ENCODE measurements at places on chromosomes 3 and 15. TPM values are rescaled to one million over a fixed set of nuclear protein-coding genes. Genes with fewer than 3 reads are reported as not detected.

DNA sequence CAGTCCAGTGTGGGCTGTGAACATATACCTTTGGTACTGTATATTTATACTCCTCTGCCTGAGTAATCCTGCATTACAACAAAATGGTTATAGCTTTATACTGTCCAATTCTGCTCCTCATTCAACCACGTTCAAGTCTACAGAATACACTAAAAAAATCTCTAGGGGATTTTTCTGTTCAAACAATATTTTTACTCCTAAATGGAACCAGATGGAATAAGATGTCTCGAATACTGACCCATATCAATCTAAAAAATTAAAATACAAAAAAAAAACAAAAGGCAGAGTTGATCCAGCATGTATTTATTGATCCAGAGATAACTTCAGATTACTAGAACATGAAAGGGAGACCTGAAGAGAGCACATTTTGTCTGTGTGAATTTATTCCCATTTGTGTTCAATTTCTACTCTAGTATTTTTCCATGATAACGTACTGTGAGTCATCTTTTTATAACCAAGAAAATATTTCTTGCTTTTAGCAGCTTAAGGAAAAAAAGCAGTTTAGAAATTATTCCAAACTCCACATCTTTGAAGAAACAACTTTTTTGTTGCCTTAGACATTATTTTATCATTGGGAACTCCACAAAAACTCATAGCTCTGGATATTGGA is 910.7 kb downstream of the TBL1XR1 start:
- peak; percentile 85 for DNase-seq

DNA sequence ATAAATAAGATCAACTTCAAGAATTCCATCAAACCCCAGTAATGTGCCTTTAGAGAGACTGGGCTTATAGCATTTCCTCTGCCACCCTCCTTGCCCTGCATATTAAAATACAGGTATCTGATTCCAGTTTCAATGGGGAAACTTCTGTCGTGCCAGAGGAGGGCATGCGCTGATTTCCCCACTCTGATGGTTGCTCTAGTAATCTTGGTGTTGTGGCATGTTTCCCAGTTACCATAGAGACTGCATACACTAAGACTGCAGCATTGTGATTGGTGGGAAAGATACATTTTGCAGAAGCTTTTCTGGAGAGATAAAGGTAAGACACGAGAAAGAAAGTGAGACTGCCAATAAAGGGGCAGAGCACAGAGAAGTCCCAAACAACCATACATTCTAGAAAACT is 225.6 kb downstream of the TIGIT start:
- peak; percentile 76 for DNase-seq

- no peak for DNase-seq
Measured at GRCh38 chr15:45551676-45552075, 29.1 kb upstream of the SLC30A4 start.

- DNase-seq, result no peak
Measured at GRCh38 chr3:35439663-35440062, 199.7 kb upstream of the ARPP21 start.

SLITRK3 gene
- polyA plus RNA-seq, result 0.61 TPM

DNA sequence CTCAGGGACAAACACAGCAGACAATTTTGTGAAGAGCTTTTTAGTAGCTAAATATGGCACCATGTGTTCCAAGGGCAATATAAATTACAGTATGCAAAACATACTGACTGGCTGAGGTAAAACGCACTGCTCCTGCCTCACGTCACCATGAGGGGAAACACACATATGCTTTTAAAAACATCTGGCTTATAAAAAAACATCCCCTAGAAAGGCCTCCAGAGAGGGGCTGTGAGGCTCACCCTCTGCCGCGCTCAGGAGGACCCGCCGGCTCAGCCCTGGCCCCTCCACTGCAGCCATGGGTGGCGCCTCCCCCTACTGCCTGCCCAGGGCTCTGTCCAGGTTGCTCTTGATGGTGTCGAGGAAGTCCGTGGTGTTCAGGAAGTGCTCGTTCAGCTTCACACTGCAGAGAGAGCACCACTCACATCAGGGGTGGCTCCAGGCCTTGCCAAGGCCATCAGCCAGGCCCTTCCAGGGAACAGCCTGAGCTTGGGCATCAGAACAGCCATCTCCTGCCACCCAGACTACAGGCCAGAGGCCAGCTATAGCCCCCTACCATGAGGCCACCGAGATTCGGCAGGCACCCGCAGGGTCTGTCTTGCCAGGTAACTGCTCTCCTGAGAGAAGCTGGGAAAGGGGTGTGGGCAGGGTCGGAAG is 18.2 kb downstream of the IDH2 start:
- no peak for DNase-seq

SH2D7 gene
- polyA plus RNA-seq, result 0.09 TPM

UBXN7 gene
- polyA plus RNA-seq, result 16.3 TPM

- peak; percentile 78 for DNase-seq
Measured at GRCh38 chr3:190862209-190863118, at the start of gene GMNC. TSS of gene GMNC (minus strand) at chr3:190862694. CDS start at chr3:190862615, 79 bp downstream.

DNA sequence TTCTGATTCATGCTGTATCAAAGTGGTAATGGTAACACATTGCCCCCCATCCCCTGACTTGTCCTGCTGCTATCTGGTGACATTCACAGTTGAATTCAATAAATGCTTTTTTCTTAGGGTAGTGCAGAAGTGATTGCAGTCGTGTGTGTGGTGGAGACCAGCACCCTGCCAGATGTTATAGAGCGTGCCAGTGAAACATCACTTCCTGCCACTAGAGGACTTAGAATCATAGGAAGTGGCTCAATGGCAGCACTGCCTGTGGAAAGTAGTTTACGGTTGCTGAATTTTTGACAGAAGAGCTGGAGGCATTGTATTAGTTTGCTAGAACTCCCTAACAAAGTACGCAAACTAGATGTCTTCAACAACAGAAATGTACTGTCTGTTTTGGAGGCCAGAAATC is 37.4 kb upstream of the P2RY12 start:
- DNase-seq, result no peak

- DNase-seq, result no peak
Measured at GRCh38 chr3:8777201-8777977, 8.0 kb upstream of the OXTR start.

- no peak for DNase-seq
Measured at GRCh38 chr3:81270603-81271379, 490.7 kb downstream of the GBE1 start.

ISLR gene
- polyA plus RNA-seq, result 270 TPM

GRCh38 chr3:177039490-177040274 is 157.6 kb downstream of the TBL1XR1 start:
- DNase-seq, result no peak

SPESP1 gene
- polyA plus RNA-seq, result 1.9 TPM

- DNase-seq, result no peak
Measured at GRCh38 chr3:106160396-106160795, 291.6 kb upstream of the CBLB start.

SYNPR gene
- polyA plus RNA-seq, result not detected

DNA sequence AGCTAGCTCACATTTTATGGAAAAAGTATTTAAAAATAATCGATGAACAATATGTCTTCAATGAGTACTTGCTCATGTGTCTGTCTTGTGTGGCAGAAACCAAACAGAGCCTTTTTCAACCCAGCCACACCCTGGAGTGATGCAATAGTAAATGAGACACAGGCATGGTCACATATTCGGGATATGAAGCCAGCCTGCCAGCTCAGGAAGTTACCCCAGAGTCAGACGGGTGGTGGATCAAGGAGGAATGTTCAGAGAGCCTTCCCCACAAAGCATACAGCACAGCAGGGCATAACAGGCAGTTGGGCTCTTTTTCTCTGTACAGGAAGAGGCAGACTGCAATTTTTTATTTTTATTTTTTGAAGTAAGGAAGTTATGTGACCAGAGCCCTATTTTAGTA is 27.3 kb downstream of the LARP6 start:
- no peak for DNase-seq

- DNase-seq, result no peak
Measured at GRCh38 chr3:171680726-171681411, 129.4 kb downstream of the PLD1 start.

PDE12 gene
- 7.2 TPM for polyA plus RNA-seq

DNA sequence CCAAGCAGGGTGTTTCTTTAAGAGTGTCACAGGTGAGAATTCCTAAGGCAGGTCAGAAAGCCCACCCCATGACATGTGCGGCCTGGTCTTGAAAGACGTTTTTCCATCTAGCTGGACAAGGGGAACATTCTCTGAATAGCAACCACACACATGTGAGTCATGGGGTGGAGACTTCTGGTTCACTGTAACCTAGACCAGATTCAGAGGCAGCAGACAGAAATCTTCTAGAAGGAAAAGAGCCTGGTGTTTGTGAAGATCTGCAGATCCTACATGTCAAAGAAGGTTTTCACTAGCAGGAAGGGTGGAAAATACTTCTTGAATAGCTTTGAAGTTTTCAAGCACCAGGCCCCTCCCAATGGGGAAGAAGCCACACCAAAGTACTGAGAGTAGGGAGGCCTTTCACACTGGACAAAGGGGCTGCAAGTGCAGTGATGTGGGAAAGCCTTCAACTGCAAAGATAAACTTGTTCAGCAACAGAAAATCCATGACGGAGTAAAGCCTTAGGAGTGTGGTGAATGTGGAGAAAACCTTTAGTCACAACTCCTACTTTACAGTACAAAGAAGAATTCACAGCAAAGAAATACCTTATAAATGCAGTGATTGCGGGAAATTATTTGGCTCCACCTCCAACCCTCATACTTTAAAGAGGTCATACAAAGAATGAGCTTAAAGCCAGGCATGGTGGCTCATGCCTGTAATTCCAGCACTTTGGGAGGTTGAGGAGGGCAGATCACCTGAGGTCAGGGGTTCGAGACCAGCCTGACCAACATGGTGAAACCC is 17.6 kb downstream of the ADAM10 start:
- peak; percentile 31 for DNase-seq

- DNase-seq, result no peak
Measured at GRCh38 chr3:155024006-155024638, 56.0 kb upstream of the MME start.

- no peak for DNase-seq
Measured at GRCh38 chr3:30776186-30776815, 118.2 kb downstream of the GADL1 start.

GRCh38 chr15:57821826-57822225 is 115.3 kb downstream of the POLR2M start:
- no peak for DNase-seq

DNA sequence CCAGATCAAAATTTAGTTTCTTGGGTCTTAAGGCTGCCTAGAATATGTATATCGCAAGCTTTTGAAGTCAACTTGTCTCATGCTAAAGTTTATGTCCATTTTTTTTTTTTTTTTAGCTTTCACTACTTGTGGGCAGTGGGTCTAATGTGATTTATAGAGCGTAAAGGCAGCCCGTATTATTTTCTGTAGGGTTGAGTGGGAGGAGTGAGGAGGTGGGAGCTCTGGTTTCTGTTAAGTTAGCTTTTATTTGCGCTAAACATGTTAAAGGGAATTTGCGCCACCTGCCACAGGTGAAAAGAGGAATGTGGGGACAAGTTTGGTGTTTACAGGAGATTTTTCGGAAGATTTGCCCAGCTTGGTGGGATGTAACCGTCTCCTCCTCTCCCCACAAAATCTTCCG is 234.2 kb downstream of the IL20RB start:
- no peak for DNase-seq

CPEB1 gene
- 0.33 TPM for polyA plus RNA-seq

PAK6 gene
- polyA plus RNA-seq, result 0.53 TPM

DNA sequence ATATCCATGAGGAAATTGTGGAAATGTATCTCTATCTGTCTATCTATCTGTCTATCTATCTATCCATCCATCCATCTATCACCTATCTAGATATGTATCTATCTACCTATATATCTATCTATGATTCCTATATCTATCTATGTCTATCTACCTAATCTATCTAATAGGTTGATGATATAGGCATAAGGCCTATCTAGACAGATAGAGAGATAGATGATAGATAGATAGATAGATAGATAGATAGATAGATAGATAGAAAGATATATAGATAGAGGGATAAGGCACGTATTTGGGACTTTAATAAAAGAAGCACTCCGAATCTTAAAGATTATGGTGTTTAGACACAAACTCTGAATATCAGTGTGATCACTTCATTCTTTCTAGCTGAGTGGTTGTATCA is 58.1 kb downstream of the DIPK2A start:
- DNase-seq, result no peak

ITIH1 gene
- polyA plus RNA-seq, result 3.3 TPM

DNA sequence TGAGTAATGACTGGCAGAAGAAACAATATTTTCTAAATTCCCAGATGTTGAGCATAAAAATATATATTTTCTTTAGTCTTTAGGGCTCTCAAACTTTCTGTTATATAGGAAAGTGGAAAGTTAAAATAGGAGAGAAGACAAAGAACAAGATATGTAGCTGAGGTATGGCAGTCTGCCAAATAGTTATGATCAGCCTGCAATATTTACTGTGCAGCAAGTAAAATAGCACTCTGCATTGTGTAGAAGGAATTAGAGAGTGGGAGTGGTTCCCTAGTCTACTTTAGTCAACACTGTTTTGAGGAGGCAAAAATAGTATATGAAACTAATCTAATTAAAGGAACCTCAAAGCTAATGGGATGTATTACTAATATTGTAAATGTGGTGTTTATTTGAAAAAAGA is 978.1 kb upstream of the ALCAM start:
- peak; percentile 60 for DNase-seq

IL5RA gene
- polyA plus RNA-seq, result not detected

- DNase-seq, result peak; percentile 71
Measured at GRCh38 chr15:41936649-41937567, 35.4 kb downstream of the EHD4 start.

GRCh38 chr15:76340803-76341365 is 4.3 kb downstream of the ISL2 start:
- no peak for DNase-seq

- no peak for DNase-seq
Measured at GRCh38 chr15:79863886-79864285, 32.9 kb downstream of the MTHFS start.

HESX1 gene
- polyA plus RNA-seq, result 2.4 TPM

P4HTM gene
- 14.1 TPM for polyA plus RNA-seq

GRCh38 chr3:15071699-15072098 is 6.6 kb upstream of the MRPS25 start:
- no peak for DNase-seq

ITPKA gene
- 0.47 TPM for polyA plus RNA-seq

SHF gene
- polyA plus RNA-seq, result 12.4 TPM

- no peak for DNase-seq
Measured at GRCh38 chr3:26449996-26450395, 172.6 kb upstream of the LRRC3B start.

- peak; percentile 23 for DNase-seq
Measured at GRCh38 chr15:97995881-97996603, 35.5 kb downstream of the ARRDC4 start.

GOLGA8J gene
- polyA plus RNA-seq, result 0.25 TPM

GRCh38 chr3:110767838-110768237 is 303.8 kb upstream of the NECTIN3 start:
- no peak for DNase-seq

DNA sequence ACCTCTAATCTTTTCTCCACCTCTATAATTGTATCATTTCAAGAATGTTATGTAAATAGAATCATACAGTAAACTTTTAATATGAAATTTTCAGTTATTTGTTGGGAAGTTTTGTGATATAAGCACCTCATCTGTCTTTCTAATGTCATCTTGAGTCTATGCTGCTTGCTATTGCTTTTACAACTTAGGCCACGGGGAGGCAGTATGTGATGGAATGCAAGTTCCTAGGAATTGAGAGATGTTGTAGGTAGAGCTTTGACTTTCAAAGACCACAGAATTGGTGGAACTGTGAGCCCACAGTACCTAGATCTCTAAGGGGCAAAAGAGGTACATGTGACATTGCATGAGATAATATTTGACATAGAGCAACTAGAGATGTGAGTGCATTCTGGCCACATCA is 328.3 kb downstream of the MFSD1 start:
- no peak for DNase-seq

- no peak for DNase-seq
Measured at GRCh38 chr15:63490345-63491034, 13.9 kb upstream of the USP3 start.

Measured in muscle of leg (tissue), 16 donors.